CD8-positive, alpha-beta memory T cell (primary cell): ENCODE measurements at places on chromosomes 11 and 22.

- no peaks in the 10 kb centered on the region for H3K36me3 ChIP-seq
- no peak for DNase-seq
- no peak overlapping the region for H3K27ac ChIP-seq
- H3K4me1 ChIP-seq, result no peaks in the 10 kb centered on the region
Measured at GRCh38 chr22:48886604-48887393, 940.9 kb downstream of the BRD1 start.

DNA sequence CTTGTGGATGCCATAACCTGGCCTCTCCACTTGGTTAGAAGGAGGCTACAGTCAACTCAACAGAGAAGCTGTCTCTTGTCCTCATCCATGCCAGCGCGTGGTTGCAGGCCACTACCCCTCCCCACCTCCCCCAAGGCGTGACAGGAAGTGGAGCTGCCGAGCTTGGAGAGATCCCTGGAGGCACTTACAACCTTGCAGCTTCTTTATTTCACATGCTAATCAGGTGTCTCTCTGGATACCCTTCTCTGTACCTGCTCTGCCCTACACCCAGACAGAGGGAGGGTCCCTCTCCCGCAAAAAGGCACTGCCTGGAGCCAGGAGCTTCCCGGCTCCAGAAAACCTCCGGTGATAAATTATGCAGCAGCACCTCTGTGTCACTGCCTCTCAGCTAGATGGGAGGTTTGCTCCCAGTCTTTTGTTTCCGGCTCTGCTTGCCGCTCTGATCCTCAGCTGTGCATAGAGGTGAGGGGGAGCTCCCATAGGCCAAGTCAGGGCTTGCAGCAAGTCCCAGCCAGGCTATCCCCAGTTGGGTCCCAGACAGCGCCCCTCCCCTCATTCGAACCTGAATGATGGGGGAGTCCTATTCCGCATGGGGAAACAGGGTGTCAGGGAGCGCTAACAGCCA, 5.7 kb downstream of the LRP4 start:
- H3K27me3 ChIP-seq, result peaks cover 40% of the 10 kb centered on the region
- no peaks in the 10 kb centered on the region for H3K36me3 ChIP-seq
- H3K4me3 ChIP-seq, result no peak overlapping the region
- H3K27ac ChIP-seq, result no peak overlapping the region

GRCh38 chr11:6655020-6655789, 404 bp downstream of the DCHS1 start:
- no peak overlapping the region for H3K27ac ChIP-seq
- H3K4me3 ChIP-seq, result peak overlapping the region; percentile 40
- no peaks in the 10 kb centered on the region for H3K27me3 ChIP-seq
- DNase-seq, result peak; percentile 64
- H3K36me3 ChIP-seq, result no peaks in the 10 kb centered on the region
- H3K4me1 ChIP-seq, result peaks cover 27% of the 10 kb centered on the region

GRCh38 chr11:102306048-102306597, 11.2 kb upstream of the BIRC3 start:
- H3K4me1 ChIP-seq, result peaks cover 67% of the 10 kb centered on the region
- H3K36me3 ChIP-seq, result no peaks in the 10 kb centered on the region
- H3K27me3 ChIP-seq, result no peaks in the 10 kb centered on the region
- H3K27ac ChIP-seq, result no peak overlapping the region
- no peak for DNase-seq
- peak overlapping the region; percentile 24 for H3K4me3 ChIP-seq
